ENCODE measurements at places on chromosomes 4 and X.

GRCh38 chr4:138297743-138298405, 55.7 kb upstream of the SLC7A11 start:
- no peak for DNase-seq

- DNase-seq = no peak
Observed at GRCh38 chr4:54547299-54548097, 110.3 kb upstream of the KIT start.

DNA sequence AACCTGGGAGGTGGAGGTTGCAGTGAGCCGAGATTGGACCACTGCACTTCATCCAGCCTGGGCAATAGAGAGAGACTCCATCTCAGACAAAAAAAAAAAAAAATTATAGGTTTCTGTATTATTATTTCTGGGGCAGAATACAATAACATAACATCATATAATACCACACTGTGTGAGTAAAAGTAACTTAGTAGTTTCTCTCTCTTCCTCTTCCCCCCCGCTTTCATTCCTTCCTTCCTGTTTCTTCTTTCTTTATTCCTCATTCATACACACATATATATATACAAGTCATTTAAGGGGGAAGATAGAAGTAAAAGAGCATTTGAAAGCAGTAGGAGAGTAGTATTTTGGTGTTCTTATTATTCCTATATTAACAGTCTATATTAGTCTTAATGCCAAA, 55.9 kb upstream of the FHDC1 start:
- no peak for DNase-seq

DNA sequence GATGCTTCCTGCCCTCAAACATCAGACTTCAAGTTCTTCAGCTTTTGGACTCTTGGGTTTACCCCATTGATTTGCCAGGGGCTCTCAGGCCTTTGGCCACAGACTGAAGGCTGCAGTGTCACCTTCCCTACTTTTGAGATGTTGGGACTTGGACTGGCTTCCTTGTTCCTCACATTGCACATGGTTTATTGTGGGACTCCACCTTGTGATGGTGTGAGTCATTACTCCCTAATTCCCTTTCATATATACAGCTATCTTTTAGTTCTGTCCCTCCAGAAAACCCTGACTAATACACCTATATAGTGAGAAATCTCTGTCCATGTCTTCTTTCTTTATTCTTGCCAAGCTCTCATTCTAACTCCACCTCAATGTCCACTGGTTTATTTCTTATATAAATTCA, 736.9 kb upstream of the HS3ST1 start:
- DNase-seq = no peak

DNA sequence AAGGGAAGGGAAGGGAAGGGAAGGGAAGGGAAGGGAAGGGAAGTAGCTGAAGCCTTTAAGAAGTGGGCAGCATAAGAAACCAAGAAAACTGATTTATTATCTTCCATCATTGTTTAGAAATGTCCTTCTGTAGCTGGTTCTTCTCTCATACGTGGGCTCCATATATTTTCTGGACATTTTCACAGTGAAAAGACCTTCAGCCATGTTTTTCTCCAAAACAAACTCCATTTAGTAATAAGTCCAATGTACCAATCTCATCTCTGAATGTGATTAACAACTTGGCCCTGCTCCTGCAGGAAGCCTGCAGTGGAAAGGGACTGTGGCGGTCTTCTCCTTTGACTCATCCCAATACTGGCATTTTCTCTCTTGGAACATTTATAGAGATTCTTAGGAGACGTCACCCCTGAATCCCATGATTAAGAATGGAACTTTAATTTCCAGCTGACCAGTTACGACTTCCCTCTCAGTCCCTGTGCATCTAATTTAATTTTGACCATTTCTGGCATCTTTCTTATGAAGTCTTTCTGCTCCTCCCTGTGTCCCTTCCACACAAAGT, 96.6 kb upstream of the GUCY1A1 start:
- DNase-seq = no peak

- no peak for DNase-seq
Observed at GRCh38 chr4:155060419-155060818, 148.0 kb upstream of the NPY2R start.

DNA sequence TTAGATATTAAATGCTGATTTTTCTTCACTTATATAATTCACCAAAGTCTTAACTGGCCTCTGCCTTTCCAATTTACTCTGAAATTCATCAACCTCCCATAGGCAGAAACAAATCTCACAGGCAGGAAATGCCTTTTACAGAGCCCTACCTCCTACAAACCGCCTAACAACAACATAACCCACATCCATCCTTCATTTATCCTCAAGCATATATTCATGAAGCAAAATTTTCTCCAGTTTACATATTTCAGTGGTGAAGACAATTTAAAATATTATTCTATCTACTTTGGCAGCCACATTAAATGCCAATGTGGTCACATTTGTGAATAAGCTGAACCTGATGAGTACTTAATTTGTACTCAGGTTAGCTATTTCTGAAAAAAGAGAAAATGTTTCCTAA, 30.3 kb downstream of the SEPSECS start:
- DNase-seq = no peak

GRCh38 chrX:153981231-153981630, 8.7 kb downstream of the TMEM187 start:
- DNase-seq = no peak

DNA sequence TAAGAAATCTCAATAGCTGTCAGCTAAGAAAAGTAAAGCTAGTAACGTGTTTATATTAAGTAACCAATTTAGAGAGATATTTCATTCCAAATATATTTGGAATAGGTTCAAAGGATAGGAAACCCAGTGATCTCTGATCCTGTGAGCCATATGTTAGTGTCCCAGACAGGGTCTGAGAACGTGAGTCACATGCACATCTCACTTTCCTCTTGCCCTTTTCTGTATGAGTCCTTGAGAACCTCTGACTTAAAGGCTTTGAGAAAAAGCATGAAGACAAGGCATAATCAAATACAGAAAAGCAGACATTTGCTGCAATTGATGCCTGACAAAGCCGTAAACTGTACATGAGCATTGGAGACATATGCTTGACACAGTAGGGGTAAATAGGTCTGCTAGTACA, 655.1 kb upstream of the ADGRL3 start:
- DNase-seq = no peak

GRCh38 chr4:52586069-52586468, 73.0 kb downstream of the USP46 start:
- DNase-seq = no peak

GRCh38 chrX:143437439-143437838, 79.8 kb downstream of the SPANXN3 start:
- no peak for DNase-seq

GRCh38 chrX:5802391-5802790, 426.3 kb downstream of the NLGN4X start:
- DNase-seq = no peak

DNA sequence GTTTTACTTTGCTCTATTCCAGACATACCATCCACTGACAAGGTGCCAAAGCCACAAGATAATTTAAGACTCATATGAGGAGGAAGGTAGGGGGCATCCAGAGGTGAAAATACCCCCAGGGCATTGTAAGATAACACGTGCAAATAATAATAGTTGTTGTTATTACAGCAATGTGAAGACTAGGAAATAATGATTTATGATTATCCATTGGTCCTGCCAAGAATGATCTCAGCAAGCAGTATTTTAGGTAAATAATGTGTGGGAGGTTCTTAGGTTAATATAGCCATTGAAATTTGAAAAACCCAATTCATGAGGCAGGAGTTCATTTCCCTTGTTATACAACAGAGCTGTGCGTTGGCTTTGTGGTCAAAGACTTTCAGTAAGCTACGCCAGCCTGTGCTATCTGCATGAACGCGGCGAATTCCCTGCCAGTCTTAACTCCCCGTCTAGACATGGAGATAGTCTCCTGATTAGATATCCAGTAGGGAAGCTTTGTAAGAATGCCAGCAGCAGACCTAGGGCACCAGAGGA, 47.2 kb upstream of the MXRA5 start:
- DNase-seq = no peak

GRCh38 chr4:162836773-162837172, 329.9 kb downstream of the NAF1 start:
- DNase-seq = no peak

DNA sequence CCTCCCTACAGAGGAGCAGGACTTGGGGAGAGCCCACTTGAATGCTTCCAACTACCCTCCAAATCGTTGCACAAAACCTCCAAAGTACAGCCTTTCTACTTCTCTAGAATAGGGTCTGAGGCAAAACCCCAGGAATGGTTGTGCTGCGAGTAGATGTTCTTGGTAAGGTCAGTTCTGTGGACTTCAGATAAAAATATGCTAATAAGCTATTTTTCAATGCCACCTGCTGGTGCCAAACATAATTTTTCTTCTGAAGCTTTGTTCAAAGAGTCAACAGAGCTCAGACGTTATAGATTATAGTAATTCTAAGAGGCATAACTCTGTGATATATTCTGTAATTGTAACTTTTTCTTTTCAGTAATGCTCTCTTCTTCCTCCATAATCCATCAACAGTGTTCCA, 425.7 kb downstream of the GPAT3 start:
- no peak for DNase-seq

DNA sequence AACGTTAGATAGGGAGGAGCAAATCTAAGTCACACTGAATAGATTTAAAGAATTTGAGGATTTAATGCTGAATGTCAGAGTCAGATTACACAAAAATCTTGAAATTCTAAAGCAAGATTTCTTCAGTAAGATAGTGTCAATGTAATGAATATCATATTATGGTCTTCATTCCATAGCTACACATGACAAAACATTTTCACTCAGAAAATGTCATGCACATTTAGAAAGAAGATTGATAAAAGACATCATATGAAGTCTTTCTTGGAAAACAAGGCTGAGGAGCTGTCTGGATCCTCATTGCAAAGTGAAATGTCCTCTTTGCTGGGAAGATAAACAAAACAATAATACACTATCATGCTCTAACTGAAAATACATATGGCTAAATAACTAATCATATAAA, 1006.9 kb downstream of the PCDH7 start:
- no peak for DNase-seq

DNA sequence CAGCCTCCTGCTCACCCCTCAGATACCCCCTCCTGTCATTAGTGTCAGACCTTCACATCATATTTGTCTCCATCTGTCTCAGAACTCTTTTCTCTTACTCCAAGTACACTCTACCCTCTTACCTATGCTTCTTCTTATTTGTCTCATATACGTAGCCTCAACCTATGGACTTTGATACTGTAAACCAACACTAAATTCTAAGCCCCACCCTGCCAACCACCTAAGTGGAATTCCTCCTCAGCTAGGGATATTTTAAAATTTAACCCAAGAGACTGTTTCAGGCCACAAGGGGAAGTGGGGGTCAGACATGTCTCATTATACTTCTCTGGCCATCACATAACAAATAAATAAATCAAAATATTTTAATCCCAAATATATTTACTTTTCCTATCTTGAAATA, 778.1 kb upstream of the GRID2 start:
- DNase-seq = no peak

DNA sequence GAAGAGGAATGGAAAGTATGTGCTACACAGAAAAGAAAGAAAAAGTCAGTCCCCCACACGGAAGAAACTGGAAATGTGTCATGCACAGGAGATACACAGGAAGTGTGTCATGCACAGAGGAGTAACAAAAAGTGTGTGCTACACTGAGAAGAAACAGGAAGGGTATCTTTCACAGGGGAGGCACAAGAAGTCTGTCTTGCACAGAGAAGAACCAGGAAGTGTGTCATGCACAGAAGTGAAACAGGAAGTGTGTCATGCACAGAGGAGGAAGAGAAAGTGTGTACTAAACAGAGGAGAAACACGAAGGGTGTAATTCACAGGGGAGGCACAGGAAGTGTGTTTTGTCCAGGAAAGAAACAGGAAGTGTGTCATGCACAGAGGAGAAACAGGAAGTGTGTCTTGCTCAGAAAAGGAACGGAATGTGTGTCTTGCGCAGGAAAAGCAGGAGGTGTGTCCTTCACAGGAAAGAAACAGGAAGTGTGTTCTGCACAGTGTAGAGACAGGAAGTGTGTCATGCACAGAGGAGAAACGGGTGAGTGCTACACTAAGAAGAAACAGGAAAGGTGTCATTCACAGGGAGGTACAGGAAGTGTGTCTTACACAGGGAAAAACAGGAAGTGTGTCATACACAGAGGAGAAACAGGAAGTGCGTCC, 527.2 kb upstream of the PRKX start:
- no peak for DNase-seq

- DNase-seq = no peak
Observed at GRCh38 chr4:117434424-117434823, 349.0 kb upstream of the TRAM1L1 start.

- DNase-seq = no peak
Observed at GRCh38 chr4:181677621-181678020, 565.6 kb upstream of the TENM3 start.

GRCh38 chr4:75593393-75593792, 36.9 kb downstream of the CDKL2 start:
- DNase-seq = no peak

DNA sequence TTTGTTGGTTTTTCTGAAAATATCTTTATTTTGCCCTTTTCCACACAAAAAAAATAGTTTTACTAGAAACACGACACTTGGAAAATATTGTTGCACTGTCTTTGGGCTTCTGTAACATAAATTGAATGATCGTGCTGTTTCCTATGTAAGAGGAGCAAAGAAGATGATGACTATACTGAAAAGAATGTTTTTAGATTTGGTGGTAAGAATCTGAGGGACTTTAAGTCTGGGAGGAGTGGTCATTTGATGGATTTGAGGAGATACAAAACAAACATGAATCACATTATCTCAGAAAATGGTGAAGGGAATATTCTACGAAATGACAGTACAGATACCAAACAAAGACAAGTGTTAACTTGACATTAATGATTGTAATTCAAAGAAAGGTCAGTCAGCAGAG, 328.8 kb downstream of the ADAM29 start:
- DNase-seq = no peak

DNA sequence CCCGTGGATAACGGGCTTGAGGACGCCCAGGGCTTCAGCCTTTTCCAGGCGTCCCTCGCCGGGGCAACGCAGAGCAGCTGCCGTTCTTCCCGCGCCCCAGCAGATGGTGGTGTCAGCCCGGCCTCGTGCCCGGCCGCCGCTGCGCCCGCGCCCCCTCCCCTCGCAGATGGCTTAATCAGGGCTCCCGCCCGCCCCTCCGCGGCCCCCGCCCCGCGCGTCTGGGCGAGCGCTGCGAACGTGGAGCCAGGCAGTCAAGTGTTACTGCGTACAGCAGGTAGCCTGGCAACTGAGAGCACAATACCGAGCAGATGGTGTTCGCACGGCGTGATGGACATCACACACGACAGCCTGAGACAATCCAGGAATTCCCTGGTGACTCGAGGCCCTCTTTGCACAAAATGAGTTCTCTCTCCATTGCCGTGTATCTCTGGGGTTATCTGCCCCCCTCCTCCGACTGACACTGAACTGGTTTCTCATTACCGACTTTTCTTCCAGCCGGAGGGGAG, 69.3 kb downstream of the MGST2 start:
- DNase-seq = peak; percentile 49

- DNase-seq = no peak
Observed at GRCh38 chr4:82951196-82951595, 50.7 kb downstream of the THAP9 start.

GRCh38 chr4:54332542-54332941, 103.4 kb downstream of the PDGFRA start:
- DNase-seq = no peak

DNA sequence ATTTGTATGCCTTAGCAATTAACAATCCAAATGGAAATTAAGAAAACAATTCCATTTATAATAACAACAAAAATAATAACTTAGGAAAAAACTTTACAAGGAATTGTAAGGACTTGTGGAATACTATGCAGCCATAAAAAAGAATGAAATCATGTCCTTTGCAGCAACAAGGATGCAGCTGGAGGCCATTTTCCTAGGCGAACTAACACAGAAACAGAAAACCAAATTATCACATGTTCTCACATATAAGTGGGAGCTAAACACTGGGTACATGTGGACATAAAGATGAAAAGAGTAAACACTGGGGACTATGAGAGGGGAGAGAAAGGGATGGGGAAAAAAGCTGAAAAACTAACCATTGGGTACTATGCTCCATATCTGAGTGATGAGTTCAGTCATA, 77.4 kb downstream of the WNK3 start:
- DNase-seq = no peak
